ENCODE measurements at places on chromosomes 13 and 19.
A peak's percentile ranks its signal among the peaks of the same experiment; 100 is the strongest.

DNA sequence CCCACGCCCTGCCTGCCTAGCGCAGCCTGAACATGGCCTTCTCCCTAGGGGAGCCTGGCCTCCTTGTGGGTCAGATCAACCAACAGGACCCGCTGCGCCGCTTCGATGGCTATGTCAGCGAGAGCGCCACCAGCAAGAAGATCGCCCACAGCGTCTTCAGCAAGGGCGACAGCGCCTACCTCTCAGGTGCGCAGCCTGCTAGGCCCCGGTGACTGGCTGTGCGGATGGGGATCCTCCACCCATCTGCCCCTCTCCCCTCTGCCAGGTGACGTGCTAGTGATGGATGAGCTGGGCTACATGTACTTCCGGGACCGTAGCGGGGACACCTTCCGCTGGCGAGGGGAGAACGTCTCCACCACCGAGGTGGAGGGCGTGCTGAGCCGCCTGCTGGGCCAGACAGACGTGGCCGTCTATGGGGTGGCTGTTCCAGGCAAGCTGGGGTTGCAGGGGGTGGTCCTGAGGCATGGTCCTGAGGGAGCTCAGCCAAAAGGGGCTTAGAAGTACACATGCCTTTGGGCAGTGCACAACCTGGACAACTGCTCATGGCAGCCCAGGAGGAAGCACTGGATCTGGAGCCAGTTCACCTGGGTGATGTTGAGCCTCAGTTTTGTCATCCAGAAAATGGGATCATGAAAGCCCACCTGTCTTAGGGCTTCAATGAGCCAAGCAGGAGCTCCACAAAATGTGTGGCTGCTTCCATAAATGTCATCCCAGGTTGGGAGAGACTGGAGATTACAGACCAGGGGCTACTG is 10.8 kb upstream of the PGLS start:
- no peak for DNase-seq

- DNase-seq, result no peak
Observed at GRCh38 chr19:7509625-7510024, 6.3 kb upstream of the ZNF358 start.

- DNase-seq, result no peak
Observed at GRCh38 chr19:19202707-19203011, 555 bp downstream of the NR2C2AP start.

- DNase-seq, result no peak
Observed at GRCh38 chr19:4031420-4031819, 23.9 kb downstream of the PIAS4 start.

DNA sequence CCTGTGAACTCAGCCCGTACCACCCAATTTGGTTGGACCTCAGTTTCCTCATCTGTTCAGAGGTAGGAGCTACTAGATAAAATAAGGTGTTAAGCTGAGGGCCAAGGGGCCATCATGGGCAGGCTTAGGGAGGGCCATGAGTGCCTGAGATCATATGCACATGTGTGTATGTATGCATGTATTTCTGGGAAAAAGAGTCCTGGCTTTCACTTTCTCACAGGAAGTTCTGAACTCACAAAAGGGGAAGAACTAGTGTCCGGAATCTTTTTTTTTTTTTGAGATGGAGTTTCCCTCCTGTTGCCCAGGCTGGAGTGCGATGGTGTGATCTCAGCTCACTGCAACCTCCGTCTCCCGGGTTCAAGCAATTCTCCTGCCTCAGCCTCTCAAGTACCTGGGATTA is 18.9 kb downstream of the TGFB1 start:
- DNase-seq, result no peak

DNA sequence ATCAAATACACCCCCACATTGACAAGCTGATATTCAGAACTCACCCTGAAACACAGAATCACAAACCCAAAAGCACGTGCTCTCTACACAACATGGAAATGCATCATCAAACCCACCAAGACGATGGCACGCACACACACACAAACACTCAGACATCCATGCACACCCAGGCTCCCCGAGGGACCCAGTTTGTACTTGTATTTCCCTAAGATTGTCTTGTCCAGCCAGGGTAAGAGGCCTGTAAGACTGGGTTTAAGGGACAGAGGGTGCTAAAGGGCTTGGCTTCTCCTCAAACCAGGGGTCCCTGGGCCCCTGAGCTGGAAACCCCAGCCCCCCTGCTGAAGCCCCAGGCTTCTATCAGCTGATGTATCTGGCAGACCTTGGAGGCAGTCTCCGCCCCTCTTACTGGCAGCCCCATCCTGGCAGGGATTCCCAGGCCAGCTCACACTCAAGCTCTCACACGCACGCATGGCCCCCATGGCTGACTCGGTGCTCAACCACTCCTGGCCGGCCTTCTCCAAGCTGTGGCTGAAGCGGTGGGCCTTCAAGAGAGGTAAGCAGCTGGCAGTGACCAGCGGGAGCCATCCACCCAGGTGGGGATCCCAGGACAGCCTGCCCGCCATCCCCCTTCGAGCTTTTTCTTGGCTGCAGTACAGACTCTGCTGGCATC is 6.5 kb downstream of the ARHGEF18 start:
- no peak for DNase-seq

DNA sequence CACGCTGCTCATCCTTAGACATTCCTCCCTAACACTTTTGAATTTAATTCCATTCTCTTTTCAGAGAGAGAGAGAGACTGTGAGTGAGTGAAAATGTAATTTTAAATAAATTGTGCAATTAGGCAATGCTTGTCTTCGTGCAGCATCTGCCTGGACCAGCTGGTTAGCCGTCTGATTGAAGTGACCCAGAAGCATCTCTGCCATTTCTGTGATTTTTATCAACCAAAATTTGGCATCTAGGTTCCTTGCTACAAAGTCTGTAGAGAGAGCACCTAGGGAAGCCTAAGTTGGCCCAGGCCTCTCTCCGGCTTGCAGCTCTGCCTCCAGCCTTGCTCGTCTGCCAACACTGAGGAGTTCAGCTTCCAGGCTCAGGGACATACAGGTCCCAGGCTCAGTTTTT is 138.6 kb upstream of the GPR12 start:
- DNase-seq, result no peak

DNA sequence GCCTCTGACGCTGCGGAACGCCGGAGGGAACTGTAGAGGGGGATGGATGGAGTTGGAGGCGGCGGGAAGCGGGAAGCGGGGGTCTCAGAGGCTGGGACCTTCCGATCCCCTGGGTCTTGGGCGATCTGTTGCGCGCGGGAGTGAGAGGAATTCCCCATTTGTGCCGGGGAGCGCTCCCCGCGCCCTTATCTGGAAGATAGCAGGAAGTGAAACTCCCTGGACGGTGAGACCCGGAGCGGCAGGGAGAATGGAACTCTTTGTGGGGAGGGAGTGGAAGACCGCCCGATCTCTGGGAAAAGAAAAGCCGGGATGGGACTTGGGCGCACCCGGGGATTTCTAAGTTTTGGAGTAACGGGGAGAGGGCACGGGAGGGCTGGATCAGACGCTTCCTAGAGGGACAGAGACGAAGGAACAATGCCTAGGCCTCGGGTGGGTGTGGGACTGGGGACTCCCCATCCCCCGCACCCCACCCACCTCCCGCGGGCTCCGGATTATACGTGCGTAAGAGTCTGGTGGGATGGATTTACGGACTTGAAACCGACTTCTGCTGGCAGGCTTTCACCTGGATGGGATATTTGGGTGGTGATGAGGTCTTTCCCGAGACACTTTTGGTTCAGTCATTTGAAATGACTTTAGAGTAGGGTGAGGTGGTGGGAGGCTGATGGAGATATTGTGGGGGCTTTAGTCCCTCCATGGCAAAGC is 495 bp downstream of the LSR start:
- DNase-seq, result no peak

DNA sequence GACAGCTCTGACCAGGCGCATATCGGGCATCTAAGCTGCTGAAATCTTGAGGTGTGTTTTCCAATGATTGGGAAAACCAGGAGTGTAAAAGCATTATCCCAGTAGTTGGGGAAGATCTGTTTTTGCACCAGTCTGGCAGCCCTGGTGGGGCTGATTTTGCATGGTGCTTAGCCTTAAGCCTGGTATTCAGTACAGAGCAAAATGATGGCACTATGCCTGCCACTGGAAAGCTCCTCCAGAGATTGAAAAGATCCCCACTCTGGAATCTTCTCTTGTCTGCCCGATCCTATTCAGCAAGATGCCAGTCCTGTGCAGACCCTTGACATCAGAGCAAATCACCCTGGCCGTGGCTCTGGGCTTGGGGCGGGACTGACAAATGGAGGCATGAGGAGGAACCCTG is 44.7 kb upstream of the SIAH3 start:
- DNase-seq, result no peak

GRCh38 chr19:51699170-51699569 is 6.0 kb downstream of the SPACA6 start:
- DNase-seq, result no peak

GRCh38 chr13:113170511-113170910 is 12.1 kb downstream of the PROZ start:
- no peak for DNase-seq

DNA sequence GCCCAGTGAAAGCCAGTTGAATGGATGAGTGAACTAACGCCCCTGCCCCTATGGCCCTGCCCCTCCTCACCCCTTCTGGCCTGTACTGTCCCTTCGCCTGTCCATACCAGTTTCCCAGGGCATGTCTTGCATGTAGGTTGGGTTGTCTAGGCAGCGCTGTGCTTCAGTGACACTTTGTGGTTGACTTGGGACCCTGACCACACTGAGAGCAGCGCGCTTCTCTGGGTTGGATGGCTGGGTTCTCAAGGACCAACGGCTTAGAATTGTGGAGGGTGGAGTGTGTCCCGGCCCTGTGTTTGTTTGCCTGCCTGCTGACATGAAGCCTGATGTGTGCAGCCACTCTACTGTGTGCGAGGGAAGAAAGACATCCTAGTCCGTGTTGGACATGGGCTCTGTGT is 15.8 kb downstream of the GATAD2A start:
- DNase-seq, result no peak

DNA sequence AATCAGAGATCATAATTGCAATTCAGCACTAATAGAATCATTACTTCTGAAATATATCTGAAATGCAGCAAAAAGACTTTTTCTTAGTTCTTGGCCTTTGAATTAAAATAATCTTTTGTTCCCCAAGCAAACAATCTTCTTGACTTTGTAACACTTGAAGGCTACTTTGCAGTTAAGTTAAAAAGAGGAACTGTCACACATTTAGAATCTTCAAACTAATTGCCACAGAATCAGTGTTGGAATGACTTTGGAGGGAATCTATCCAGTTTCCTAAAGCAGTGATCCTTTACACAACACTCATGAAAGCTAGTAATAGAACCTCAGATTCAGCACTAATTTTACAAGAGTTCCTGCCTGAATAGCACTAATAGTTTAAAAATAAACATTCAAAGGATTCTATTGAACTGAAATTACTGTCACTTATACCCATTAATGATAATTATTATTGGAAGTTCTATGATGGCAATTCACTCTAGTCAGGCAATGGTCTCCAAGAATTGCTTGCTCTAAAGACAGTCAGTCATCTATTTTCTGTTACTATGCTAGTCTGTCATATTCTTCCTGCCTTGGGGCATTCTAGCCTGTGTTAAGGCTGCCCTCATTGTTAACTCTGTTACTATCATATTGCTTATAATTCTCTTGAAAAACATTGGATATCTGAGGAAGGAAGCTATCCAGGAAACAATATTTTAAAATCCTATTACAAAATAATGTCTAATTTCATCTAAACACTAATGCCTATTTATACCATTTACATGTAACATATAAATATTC is 362.4 kb downstream of the DIAPH3 start:
- no peak for DNase-seq

GRCh38 chr13:97254816-97255215 is 32.7 kb downstream of the MBNL2 start:
- no peak for DNase-seq

- no peak for DNase-seq
Observed at GRCh38 chr19:57623091-57623490, 9.0 kb downstream of the ZNF134 start.

DNA sequence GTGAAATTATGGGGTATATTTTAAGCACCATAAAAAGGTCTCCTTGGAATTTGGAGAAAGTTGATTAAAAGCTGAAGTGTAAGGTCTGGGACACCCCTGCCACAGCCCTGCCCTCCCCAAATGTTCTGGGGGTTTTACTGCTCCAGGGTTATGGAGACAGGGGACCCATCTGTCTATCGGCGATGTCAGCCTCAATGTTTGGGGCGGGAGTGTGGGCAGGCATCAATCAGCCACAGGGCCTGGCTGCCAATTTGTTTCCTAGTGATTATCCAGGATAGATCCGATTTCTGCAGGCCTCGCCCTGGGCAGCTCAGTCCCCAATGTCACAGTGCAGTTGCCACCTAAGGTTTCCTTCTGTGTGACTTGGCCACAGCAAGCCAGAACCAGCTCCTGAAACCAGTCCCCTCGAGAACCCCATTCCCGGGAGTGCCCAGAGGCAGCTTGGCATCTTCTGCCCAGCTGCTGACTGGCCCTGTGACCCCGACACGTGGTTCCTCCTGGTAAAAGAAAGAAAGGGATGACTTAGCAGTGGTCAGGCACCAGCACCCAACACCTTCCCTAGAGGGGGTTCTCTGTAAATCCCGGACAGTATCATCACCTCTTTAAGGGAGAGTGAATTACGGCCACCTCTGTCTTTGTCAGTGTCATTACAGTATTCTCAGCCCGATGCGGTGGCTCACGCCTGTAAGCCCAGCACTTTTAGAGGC is 41.6 kb downstream of the MYO9B start:
- no peak for DNase-seq

DNA sequence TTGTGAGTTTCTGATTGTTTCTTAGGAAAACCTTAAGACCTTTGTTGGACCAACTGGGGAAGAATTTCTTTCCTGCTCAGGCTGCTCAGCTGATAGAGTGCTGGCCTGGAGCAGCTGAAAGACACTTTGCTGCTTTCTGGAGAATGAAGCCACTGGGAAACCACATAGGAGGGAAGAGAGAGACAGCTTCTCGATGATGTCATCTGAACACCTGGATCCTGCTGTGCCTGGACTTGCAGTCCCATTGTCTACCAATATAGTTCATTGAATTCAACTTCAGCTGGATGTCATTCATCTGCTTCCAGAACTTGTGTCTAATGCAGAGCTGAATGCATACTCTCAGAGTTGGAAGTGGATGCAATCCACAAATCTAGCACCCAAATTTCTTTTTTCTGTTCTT is 34.3 kb upstream of the TSHZ3 start:
- DNase-seq, result no peak

GRCh38 chr13:38348861-38349389 is 726 bp upstream of the UFM1 start:
- DNase-seq, result peak; percentile 37

GRCh38 chr13:44259045-44260027 is 114.3 kb upstream of the SERP2 start:
- no peak for DNase-seq

DNA sequence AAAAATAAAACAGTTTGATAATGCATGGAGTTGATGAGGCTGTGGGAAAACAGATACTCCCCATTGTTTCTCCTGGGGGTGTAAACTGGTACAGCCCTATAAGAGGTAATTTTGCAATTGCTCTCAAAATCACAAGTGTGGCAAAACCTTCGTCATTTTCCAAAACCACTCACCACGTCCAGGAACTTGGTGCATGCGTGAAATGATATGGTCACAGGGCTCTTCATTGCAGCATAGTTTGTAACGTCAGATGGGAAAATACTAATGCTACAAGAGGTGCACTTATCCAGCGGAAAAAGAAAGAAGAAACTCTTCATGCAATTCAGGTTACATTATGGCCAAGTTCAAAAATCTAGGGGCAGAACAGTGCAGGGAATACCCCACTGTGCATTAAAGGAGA is 11.9 kb upstream of the PLAUR start:
- no peak for DNase-seq
